ENCODE measurements at places on chromosomes 13 and 19. TPM values are rescaled to one million over a fixed set of nuclear protein-coding genes. Genes with fewer than 3 reads are reported as not detected.

FBN3 gene
- not detected for total RNA-seq

KLK4 gene
- total RNA-seq: not detected

SMIM44 gene
- not detected for total RNA-seq

GRCh38 chr19:5718037-5718578, 1.8 kb downstream of the LONP1 start:
- no peak for DNase-seq

- no peak for DNase-seq
These were observed 105.0 kb downstream of the DGKH start for GRCh38 chr13:42153199-42154113.

DNA sequence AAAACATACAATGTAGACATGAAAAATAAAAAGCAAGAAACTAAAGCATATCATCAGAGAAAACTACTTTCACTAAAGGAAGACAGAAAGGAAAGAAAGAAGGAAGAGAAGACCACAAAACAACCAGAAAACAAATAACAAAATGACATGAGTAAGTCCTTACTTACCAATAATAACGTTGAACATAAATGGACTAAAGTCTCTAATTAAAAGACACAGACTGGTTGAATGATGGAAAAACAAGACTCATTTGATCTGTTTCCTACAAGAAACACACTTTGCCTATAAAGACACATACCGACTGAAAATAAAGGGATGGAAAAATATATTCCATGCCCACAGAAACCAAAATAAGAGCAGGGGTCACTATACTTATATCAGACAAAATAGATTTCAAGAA, 46.0 kb downstream of the RB1 start:
- no peak for DNase-seq

- DNase-seq: no peak
These were observed 45.1 kb upstream of the CNMD start for GRCh38 chr13:52784591-52785340.

- no peak for DNase-seq
These were observed 8.6 kb upstream of the PEAK3 start for GRCh38 chr19:2290441-2291184.

GRCh38 chr13:94174009-94174408, 305.5 kb downstream of the DCT start:
- no peak for DNase-seq

GRCh38 chr19:35365303-35365702, 5.6 kb upstream of the GPR42 start:
- no peak for DNase-seq

DNA sequence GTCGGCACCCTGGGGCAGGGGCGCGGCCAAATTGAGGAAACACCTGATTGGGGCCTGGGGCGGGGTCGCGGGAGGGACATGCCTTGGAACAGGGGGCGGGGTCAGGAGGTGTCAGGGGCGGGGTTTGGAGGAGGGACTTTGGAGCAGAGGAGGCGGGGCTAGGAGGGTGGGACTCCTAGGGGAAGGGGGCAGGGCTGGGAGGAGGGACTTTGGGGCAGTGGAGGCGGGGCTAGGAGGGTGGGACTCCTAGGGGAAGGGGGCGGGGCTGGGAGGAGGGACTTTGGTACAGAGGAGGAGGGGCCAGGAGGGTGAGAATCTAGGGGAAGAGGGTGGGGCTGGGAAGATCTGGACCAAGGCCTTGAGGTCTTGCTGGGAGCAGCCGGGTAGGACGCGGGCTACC, 21.9 kb downstream of the GRIN2D start:
- no peak for DNase-seq

DNA sequence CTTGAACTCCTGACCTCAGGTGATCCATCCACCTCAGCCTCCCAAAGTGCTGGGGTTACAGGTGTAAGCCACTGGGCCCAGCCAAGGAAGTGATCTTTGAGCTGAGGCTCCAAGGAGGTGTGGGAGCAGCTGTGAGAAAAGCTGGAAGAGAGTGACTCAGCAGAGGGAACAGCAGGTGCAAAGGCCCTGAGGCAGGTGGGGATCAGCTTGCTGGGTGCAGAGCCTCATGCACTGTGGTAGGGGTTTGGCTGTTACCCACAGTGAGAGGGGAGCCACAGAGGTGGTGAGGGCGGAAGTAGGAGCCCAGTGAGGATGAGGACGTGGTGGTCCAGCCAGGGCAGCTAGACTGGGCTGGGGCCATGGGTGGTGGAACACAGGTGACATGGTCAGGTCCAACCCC, 6.5 kb downstream of the NPAS1 start:
- DNase-seq: no peak

- DNase-seq: no peak
These were observed 431.7 kb downstream of the KLF12 start for GRCh38 chr13:73702419-73703071.
